ENCODE measurements at places on chromosomes 11 and 22.

- no peak for DNase-seq
Observed at GRCh38 chr11:14388352-14388751, 29.4 kb upstream of the RRAS2 start.

- DNase-seq, result no peak
Observed at GRCh38 chr11:100810666-100811065, 123.6 kb downstream of the ARHGAP42 start.

- DNase-seq, result no peak
Observed at GRCh38 chr11:47489395-47489755, 40.4 kb upstream of the RAPSN start.

DNA sequence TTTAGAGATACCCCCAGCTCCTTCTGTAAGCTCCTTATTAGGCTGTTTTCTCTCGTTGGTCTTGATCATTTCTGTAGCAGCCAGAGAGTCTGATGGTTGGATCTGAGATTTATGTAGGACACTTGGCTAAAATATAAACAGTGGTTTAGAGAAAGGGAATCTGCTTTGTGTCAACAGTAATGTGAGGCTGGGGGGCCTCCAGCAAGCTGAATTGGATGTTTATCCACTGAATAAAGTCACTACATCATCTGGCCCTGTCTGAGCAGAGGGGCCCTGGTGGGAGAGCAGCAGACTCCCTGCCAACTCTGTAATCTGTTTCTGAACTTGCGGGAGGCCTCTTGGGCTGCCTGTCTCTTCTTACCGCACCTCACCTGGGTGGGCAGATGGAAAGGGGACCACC is 328.5 kb upstream of the PLET1 start:
- DNase-seq, result peak; percentile 19

- no peak for DNase-seq
Observed at GRCh38 chr11:121539000-121539399, 86.2 kb upstream of the SORL1-AS1 start.

GRCh38 chr11:78291503-78292108 is 102.9 kb downstream of the USP35 start:
- DNase-seq, result no peak

GRCh38 chr11:65132988-65133700 is 1.2 kb downstream of the SYVN1 start:
- DNase-seq, result peak; percentile 46

- no peak for DNase-seq
Observed at GRCh38 chr11:112651386-112651785, 309.8 kb upstream of the NCAM1 start.

GRCh38 chr22:24803064-24803542 is 2.9 kb upstream of the SGSM1 start:
- DNase-seq, result peak; percentile 71

DNA sequence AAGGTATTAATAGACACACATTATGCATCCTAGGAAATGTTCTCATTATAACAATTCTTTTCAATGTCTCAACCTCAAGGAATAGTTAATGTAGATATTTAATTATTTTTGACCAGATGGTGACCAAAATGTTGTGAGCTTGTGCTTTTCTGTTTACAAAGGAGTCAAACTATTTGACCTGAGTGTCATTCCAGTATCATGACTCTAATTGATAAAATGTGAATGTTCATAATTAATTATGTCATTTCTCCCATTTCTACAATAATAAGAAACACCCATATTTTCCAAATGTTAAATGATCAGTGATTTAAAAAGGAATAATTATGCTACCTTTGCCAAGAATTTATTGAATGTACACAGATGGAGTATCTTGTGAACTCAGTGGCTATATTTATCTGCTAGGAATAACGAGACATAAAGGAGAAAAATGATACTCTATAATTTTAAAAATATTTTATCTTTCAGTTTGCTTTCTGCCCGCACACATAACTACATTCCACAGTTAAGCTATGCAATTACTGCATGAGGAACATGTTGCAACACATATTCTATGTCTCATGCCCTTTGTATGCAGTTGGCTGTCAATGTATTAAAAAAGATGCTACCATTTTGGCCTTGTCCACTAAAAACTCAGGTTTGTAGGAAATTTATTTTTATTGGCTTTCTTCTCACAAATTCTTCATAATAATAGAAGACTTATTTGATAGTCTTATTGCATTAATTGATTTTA is 376.7 kb upstream of the CCDC179 start:
- peak; percentile 50 for DNase-seq
